T-helper 22 cell (primary cell): ENCODE measurements at places on chromosomes 5 and 9.

GRCh38 chr5:3197304-3198073 is 398.1 kb upstream of the IRX1 start:
- DNase-seq, result no peak

GRCh38 chr9:132075853-132076252 is 3.8 kb downstream of the MED27 start:
- DNase-seq, result no peak

- DNase-seq, result no peak
Observed at GRCh38 chr9:128226412-128226801, 23.2 kb downstream of the DNM1 start.

DNA sequence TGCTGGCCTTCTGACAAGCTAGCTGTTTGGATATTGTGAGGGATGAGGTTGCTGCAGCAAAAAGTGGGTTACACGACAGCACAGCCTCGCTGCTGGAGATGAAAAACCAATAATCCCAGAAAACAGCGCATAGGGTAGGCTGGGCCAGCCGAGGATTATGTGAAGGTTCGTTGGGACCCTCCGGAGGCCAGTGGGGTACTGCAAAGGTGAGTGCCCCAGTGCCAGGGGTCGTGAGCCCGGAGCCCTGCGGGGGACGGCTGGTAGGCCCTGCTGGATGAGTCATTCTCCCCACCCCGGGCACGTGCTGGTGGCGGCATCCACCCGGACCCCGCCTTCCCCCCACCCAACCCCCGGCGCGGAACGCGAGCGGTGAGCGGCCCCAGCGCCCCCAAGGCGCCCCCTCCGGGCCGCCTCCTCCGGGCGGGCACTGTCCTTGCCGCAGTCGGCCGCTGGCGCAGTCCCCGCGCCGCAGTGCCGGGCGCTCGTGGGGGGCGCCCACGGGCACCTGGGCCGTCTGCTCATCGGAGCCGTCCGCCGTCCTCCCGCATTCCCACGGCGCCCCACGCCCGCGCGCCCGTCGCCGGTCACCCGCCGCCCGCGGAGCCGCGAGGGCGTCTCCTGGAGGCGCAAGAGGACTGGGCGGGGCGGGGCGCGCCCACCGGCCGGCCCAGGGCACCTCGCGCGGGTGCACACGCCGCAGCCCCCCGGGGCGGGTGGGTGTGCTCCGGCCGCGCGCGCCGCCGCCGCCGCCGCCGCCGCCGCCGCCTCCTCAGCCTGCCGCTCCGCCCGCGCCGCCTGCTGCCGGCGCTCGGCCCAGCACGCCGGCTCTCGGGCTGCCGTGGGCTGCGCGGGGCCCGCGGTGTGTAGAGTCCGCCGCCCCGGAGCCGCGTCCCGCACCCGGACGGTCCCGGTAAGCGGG is at the start of gene PHF24:
Gene PHF24, plus strand, starts transcription at position 794 of the 919 bp plus-strand sequence. CDS start 13,014 bp downstream, outside the sequence.
- no peak for DNase-seq

GRCh38 chr5:89275066-89275855 is 392.3 kb upstream of the MEF2C start:
- DNase-seq, result no peak

GRCh38 chr5:150227606-150228273 is 37.9 kb downstream of the SLC6A7 start:
- DNase-seq, result no peak

GRCh38 chr5:23776684-23777083 is 269.3 kb downstream of the PRDM9 start:
- no peak for DNase-seq

- DNase-seq, result no peak
Observed at GRCh38 chr5:14414656-14415023, 167.0 kb upstream of the OTULINL start.

- DNase-seq, result no peak
Observed at GRCh38 chr5:21145376-21145775, 1157.4 kb upstream of the CDH18 start.

- DNase-seq, result no peak
Observed at GRCh38 chr5:90557391-90557790, 1.2 kb upstream of the ADGRV1 start.

DNA sequence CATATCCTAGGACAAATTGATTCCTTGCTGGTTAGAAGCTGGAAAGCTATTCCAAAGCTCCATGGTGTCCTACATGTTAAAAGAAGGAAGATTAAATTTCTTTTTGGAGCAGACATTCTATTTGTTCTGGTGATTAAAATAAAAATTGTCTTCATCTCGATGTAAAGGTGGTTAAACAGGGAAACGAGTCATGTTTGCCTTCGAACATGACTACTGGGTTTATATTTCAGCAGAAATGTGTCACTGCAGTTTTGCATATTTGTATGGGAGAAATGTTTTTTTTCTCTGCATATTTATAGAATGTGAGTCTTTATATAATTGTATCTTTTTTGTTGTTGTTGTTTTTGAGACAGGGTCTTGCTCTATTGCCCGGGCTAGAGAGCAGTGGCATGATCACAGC is 36.4 kb downstream of the ADAMTS12 start:
- no peak for DNase-seq

- no peak for DNase-seq
Observed at GRCh38 chr5:138408023-138408422, 30.8 kb upstream of the REEP2 start.

- DNase-seq, result no peak
Observed at GRCh38 chr5:151819830-151820229, 48.1 kb downstream of the G3BP1 start.

DNA sequence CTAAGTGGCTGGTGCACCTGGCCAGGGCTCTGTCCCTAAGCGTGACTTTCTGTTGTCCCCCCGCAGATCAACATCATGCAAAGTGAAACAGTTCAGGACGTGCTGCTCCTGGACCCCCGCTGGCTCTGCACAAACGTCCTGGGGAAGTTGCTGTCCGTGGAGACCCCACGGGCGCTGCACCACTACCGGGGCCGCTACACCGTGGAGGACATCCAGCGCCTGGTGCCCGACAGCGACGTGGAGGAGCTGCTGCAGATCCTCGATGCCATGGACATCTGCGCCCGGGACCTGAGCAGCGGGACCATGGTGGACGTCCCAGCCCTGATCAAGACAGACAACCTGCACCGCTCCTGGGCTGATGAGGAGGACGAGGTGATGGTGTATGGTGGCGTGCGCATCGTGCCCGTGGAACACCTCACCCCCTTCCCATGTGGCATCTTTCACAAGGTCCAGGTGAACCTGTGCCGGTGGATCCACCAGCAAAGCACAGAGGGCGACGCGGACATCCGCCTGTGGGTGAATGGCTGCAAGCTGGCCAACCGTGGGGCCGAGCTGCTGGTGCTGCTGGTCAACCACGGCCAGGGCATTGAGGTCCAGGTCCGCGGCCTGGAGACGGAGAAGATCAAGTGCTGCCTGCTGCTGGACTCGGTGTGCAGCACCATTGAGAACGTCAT is 19.7 kb upstream of the CTSL start:
- no peak for DNase-seq

DNA sequence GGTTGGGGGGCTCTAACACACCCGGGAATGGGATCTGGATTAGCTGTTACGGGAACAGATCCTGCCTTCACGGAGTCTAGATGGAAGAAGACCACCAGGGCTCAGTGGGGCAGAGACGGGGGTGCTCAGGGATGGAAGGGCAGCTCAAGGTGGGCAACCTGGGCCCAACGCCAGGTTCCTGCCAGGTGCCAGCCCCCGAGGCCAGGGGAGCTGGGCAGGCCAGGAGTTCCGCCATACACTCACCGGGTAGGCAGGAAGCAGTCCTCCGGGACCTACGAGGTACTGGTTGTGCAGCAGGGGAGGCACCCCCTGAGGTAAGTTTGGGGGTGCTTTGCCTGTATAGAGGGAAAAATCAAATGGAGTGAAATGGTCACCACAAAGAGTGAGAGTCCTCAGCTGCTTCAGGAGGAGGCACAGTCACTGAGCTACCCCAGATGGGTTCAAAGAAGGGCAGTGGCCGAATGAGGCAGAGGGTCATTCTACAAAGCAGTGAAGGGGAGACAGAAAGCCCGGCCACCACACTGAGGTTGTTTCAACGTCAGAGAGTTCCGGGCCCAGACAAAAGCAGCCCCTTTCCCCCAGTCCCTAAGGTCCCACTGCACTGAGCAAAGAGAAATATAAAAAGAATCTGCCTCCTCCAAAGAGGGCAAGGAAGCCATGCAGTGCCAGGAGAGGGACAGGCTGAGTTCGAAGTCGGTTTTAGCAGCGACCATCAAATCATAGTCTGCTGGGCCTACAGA is 110.0 kb downstream of the UBE2R2 start:
- no peak for DNase-seq

DNA sequence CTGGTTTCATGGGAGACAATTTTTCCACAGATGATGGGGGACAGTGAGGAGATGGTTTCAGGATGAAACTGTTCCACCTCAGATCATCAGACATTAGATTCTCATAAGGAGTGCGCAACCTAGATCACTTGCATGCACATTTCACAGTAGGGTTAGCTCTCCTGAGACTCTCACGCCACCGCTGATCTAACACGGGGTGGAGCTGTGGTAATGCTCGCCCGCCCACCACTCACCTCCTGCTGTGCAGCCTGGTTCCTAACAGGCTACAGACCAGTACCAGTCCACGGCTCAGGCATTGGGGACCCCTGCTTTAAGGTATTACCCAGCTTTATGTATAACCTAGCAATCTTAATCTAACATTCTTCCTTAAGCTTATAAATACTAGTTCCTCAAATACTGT is 35.6 kb downstream of the TTC39B start:
- DNase-seq, result no peak

GRCh38 chr5:2519153-2519552 is 232.3 kb downstream of the IRX2 start:
- DNase-seq, result no peak

DNA sequence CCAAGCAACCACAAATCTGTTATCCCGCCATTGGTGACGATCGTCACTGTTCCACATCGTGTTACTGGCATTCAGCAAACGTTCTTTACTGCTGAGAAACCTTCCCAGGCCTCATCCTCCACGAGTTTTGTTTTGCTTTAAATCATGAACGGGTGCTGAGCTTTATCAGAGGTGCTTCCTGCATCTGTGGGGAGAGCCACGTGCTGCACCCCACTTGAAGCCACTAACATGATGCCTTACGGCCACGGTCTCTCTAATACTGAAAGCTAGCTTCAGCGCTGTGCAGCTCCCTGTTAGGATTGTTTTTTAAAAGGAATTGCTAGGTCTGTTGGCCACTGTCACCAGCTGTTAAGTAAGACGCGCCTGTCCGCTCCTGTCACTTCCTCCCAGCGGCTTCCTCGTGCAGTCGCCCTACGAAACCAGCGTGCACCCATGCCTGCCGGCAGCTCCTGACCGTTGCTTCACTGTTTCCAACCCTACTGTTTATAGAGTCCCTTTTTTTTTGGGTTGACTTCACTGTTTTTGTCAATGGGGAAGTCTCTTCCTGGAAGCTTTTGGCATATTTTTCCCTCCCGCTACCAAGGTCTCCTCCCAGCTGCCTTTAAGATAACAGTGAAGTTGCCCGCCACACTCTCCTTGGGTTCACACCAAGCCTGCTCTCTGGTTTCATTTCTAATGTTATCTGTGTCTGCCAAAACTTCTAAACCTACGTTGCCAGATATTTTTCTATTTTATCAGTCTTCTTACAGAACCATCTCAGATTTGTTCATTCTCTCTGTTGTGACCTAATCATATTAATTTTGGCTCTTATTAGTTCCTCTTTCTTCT is 20.3 kb downstream of the LPCAT1 start:
- no peak for DNase-seq

DNA sequence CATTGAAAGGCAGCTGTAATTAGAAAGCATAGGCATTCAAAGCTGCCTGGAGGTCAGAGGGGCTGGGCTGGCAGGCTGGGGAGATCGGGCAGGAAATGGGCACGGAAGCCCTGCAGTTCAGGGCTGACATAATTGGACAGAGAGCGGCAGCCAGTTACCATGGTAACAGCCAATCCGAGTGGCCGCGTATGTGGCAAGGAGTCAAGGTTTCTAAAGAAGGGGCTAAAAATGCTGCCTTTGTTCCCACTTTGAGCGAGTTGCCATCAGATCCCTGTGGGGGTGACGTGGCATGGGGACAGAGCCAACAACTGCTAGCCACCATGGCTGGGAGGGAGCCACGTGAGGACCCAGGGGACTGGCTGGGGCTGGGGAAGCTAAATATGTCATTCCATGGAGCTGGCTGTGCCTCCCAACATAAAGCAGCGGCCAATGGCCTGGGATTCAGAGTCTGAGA is 44.7 kb upstream of the NDFIP1 start:
- DNase-seq, result no peak

DNA sequence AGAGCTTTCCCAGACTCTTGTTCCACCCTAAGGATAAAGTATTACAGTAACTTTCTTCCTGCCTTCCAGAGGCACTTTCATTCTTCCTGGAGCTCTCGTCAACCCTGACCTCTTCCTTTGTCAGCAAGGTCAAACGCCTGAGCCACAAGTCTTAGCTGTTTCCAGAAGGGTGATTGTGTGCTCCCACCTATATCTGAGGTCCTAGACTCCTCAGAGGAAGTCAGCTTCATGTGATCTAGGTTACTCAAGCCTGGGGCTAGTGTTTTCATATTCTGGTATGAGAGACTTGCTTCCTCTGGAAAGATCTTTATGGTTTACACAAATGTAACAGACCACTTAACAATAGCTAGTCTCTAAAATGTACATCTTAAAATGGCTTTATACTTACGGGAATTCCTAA is 5.4 kb upstream of the FAM120A start:
- no peak for DNase-seq

- DNase-seq, result no peak
Observed at GRCh38 chr9:18371621-18372020, 102.3 kb upstream of the ADAMTSL1 start.

GRCh38 chr9:38180656-38181055 is 111.6 kb upstream of the SHB start:
- DNase-seq, result no peak

DNA sequence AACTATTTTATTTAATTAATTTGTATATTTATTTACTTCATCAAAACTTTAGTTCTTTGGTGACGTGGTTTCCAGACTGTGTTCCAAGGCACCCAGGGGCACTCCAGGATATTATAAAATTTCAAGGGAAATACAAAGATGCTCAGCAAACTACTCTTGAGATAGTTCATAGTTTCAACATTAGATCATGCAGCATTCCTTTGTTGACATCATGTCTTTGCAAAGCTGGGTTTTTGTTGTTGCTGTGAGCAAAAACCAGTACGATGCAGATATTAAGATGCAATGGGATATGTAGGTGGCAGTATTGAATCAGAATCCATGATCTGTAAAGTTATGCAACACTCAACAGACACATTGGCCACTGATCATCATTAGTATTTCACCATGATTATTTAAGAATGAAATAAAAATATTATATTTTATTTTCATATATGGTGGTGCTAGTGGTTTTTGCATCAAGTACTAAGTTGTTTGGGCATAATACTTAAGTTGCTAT is 219.7 kb downstream of the ADCY2 start:
- DNase-seq, result no peak

GRCh38 chr9:127053057-127053821 is 69.2 kb downstream of the ANGPTL2 start:
- DNase-seq, result no peak

- DNase-seq, result no peak
Observed at GRCh38 chr5:179475208-179475751, 75.1 kb upstream of the RUFY1 start.
